ENCODE measurements at places on chromosomes 2 and 18.

DNA sequence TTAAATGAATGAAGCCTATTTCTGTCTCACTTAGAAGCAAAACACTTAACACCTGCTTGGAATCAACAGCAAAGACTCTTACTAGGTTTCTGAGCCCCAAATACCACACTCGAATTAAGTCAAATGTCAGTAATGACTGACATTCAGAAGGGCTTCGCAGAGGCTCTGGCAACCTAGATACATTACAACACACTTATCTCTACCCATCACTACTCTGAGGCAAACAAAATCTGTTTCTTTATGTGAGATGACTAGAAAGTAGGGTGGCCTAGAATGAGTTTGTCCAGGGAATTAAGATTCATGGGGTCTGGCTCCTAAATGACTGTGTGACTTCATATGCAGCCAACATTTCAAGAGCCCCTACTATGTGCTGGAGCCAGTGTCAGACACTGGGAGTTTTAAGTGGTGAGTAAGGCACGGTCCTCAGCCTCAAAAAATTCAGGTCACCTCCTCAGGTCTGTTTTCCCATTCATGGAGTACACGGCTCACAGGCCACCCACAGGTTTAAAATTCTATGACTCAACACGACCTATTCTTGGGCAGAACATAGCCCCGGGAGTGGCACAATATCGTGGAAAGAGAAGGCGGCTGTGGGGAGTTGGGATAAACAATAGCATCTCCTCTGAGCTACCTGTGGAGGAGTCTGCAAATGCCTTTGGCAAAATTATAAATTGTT, 150.3 kb upstream of the ZFP36L2 start:
- DNase-seq, result no peak

GRCh38 chr2:155308367-155309009, 610.0 kb downstream of the KCNJ3 start:
- no peak for DNase-seq

DNA sequence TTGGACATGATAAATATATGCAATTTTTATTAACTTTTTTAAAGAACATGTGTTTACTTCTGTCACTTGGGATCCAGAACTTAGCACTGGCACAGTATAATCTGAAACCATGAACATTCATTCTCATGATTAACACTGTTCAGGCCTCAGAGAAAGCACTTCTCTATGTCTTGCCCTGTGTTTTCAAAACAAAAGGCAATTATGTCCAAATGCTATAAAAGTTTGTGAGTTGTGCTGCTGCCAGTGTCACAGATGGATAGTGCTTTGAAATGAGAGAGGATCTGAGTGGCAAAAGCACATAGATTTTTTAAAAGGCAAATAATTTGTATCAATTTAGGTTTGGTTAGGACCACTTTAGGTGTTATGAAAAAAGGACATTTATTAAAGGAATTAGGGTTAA, 470.5 kb upstream of the FAM98A start:
- DNase-seq, result peak; percentile 8

- no peak for DNase-seq
Observed at GRCh38 chr18:22427822-22428549, 10.3 kb upstream of the CTAGE1 start.

DNA sequence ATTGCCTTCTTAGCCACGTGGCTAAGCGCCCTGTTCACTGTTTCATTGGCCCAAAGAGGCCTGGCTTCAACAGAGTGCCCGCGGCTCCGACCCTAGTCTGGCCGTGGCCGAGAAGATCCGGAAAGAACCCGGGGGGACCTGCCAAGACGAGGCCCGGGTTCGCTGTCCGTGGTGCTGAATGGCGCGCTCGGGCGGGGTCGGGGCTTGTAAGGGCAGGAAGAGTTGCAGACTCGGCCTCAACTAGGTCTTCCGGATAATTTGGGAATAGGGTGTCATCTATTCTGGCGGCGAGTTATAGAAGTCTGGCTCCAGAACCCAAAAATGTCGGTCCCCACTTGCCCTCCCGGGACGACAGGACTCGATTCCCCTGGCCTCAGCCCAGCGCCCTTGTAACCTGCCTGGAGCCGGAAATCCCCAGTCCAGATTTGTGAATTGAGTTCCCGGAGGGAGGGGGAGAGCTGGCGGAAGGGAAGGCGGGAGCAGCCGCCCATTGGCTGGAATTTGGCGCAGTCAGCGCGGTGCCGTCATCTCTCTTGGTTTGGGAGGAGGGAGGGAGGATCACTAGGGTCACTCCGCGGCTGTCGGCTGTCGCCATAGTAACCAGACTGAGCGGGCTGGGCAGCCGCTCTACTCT, 3.5 kb downstream of the CDK5R2 start:
- DNase-seq, result no peak

- DNase-seq, result no peak
Observed at GRCh38 chr2:190722061-190722759, 73.3 kb downstream of the NAB1 start.

- DNase-seq, result no peak
Observed at GRCh38 chr18:9103376-9103873, 926 bp downstream of the NDUFV2 start.

GRCh38 chr18:24582771-24583170, 122.3 kb downstream of the HRH4 start:
- no peak for DNase-seq

DNA sequence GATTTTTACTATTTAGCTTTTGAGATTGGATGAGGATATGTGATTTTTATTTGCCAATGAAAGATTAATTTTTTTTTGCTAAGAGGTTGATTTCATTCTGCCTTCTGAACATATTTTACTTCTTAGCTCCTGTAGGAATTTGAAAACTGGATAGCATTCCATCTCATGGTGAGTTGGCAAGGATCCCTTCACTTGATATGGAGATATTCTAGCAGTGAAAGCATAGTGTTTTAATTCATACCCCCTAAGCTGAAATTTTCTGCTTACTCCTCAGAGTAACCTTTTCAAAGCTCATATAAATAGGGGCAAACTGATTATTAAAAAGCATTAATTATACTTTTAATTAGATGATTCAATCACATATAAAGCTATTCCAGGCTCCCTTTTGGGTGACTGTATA, 61.0 kb upstream of the KCNJ3 start:
- no peak for DNase-seq

GRCh38 chr2:182767578-182767977, 51.5 kb downstream of the DNAJC10 start:
- no peak for DNase-seq

- no peak for DNase-seq
Observed at GRCh38 chr2:198706476-198707082, 751.2 kb downstream of the SATB2 start.

DNA sequence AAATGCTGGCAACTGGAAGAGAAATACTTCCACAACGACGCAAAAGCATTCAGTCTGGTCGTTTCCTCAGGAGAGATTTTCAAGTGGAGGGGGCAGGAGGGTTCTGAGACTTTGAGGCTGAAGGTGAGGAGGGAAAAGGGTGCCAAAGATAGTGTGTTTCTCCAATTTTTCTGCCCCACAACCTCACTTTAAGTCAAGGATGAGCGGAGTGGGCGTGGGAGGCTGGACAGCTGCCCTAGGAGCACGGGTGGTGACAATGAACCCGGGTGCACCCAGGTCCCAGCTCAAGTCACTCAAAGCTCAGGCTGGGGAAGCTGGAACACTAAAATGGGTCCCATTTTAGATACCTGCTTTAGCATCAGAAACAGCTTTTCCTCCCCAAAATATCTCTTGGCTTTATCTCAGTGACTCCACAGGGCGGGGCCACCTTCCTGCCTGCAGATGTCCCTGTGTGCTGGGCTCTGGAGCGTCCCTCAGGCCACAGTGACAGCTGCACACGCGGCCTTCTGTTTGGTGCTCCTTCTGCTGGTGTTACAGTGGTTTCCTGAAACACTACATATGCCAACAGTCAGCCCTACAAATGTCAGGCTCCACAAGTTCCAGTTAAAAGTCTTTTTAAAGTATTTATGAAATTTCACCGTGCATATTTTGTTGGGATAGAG, 1.4 kb upstream of the MBP start:
- no peak for DNase-seq

- no peak for DNase-seq
Observed at GRCh38 chr2:160909781-160910242, 250.4 kb upstream of the TANK start.

GRCh38 chr2:106858810-106859209, 27.2 kb downstream of the ST6GAL2 start:
- no peak for DNase-seq

DNA sequence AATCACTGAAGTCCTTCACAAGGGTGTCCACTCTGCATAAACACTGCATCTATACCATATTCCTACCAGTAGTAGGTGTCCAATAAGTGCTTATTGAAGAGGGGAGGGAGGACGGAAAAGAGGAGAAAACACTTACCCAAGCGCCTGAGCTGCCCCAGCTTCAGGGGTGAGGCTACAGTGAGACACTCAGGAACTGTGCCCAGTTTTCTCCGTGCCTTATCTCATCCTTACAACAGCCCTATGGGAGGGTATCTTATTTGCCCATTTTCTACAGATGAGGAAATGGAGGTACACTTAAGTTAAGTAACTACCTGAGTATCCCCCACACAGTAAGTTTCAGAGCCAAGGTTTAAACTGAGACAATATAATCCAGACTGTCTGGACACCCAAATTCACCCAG, 41.5 kb downstream of the RNF152 start:
- no peak for DNase-seq

GRCh38 chr2:79640001-79640400, 127.2 kb downstream of the CTNNA2 start:
- no peak for DNase-seq

GRCh38 chr2:10532638-10533101, 84.5 kb upstream of the ODC1 start:
- no peak for DNase-seq

DNA sequence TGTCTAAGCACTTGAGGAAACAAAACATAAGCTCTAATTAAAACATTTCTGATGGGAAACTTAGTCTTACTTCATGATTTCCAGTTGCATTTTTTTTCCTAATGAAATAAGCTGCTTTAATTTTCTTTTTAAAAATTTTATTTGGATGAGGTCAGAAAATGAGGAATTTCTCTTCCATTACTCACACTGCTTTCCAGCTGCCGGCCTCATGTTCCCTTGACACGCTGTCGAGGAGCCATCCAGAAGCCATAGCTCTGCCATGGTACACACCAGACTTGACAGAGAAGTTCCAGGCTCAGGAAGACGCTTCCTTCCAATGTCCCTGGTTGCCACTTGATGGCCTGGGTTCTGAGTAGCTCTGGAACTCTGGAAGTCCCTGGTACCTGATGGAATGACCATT, 12.1 kb upstream of the MAPRE2 start:
- DNase-seq, result no peak

- no peak for DNase-seq
Observed at GRCh38 chr2:202237787-202238233, 587 bp downstream of the SUMO1 start.

GRCh38 chr2:26522751-26523171, 44.8 kb upstream of the OTOF start:
- DNase-seq, result no peak

GRCh38 chr2:55155764-55156281, 76.3 kb downstream of the CLHC1 start:
- no peak for DNase-seq

DNA sequence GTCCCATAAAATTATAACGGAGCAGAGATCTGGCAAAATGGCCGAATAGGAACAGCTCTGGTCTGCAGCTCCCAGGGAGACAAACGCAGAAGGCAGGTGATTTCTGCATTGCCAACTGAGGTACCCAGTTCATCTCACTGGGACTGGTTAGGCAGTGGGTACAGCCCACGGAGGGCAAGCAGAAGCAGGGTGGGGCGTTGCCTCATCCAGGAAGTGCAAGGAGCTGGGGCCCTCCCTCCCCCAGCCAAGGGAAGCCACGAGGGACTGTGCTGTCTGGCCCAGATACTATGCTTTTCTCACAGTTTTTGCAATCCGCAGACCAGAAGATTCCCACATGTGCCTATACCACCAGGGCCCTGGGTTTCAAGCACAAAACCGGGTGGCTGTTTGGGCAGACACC, 22.8 kb downstream of the ICA1L start:
- no peak for DNase-seq

DNA sequence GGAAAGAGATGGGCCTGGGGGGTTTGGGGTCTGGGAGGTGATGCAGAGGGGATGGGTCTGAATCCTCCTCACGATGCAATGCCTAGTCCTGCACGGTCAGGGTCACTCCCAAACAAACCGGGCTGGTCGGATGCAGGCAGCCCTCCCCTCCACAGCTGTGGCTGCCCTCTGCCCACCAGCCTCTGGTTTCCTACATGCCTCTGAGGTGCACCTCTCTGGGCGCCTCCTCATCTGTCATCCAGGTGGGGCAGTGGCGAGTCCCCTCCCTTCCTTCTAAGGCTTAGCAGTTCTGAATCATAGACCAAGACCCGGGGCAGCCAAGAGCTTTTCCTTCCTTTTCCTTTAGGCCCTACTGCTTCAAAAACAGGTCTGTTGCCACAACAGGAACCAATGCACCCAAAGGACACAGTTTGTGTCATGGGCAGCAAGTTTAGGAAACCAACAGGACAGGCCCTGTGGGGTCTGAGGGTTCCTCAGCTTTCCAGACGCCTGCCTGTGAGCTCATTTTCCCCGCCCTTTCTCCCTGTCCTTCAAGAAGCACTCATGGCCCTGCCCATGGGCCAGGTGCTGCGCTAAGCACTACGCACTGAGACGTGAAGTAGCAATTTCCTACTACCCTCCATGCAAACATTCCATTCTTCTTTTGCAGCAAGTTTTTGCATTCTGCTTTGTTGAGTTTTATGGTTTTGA, 6.5 kb upstream of the MAL start:
- no peak for DNase-seq

DNA sequence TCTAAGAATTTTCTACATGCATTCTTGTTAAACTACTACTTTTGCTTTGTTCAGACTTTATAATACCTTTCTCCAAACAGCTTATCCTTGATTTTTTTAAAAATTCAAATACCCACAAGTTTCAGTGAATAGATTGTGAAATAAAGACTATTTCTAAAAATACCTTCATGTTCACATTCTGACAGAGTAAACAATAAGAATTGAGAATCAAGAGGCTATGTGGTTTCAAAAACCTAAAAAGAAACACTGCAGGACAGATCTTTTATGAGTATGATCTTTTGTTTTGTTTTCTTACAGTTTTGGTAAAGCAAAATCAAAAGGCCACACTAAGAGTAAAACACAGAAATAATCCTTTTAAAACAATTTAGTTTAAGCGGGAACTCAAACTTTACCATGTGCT, 21.2 kb downstream of the ALS2 start:
- DNase-seq, result no peak

GRCh38 chr2:235981631-235982030, 186.6 kb downstream of the GBX2 start:
- DNase-seq, result no peak

- no peak for DNase-seq
Observed at GRCh38 chr2:127170452-127171197, 49.5 kb downstream of the CYP27C1 start.
